Cardiac fibroblast (primary cell): ENCODE measurements at places on chromosomes 4 and X.

DNA sequence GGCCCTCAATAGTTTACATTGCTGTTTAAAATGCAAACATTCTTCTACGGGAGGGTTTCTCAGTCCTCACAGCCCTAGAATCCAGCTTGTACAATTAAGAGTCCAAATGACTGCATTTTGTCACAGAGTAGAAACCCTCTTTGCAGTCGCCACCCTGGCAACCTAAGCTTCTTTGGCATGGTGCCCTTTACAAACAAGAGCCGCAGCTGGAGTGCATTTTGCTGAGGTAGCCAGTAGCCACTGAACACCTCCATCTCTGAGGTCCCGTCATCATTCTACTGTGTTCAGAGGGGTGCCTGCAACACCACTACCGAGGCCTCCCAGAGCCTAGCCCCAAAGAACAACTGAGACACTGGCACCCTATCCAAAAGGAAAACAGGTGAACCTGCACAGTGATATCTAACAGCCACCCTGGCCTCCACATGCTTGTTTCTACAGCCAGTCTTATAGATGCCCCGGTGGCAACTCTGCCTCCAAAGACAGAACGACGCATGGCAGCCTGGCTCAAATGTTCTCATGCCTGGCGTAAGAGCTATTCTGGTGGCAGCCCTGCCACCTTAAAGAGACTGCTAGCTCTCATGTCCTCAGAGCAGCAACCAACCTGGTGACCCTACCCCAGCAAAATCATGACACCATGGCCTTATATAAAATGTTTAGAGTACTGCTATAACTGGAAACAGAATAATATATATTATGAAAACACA lies 801.9 kb downstream of the TECRL start:
- DNase-seq = no peak

- peak; percentile 62 for DNase-seq
Observed at GRCh38 chr4:15894921-15895916, 43.3 kb downstream of the FGFBP1 start.

DNA sequence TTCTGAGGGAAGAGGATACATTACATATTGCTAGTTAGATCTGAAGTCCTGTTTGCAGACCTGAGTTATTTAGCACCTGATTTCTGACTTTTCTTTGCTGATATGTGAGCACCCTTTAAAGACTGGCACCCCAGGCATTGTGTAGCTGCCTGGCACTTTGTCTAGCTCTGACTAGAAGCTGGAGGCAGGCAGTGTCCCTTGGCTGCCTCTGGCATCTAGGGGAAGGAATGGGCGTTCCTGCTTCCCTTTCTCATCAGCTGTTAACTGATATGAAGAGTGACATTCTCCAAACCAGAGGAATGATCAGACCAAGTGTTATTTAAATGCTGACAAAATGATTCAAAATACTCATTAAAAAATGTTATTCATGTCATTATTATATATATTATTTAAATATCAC lies 30.3 kb upstream of the SHISA3 start:
- DNase-seq = no peak

GRCh38 chrX:69055193-69055592 lies 110.1 kb downstream of the PJA1 start:
- DNase-seq = no peak

- DNase-seq = no peak
Observed at GRCh38 chr4:42643685-42644084, 13.2 kb downstream of the ATP8A1 start.

DNA sequence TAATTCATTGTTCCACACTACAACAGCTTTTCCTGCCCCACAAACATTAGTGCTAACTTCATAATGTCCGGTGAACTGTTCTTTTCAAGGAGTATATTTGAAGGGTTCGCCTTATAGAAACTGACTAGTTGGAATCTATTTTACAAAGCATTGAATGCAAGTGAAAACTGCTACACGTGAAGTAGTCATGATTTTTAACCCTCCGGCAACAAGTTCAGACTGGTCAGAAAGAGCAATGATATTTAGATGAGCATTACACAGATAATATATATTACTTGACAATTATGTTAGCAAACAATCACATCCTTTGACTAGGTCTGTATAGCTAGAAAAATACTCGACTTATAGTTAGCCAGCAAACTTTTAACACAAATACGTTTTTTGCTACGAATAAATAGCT lies 1.7 kb upstream of the SLAIN2 start:
- DNase-seq = no peak

- DNase-seq = peak; percentile 23
Observed at GRCh38 chrX:151722241-151722846, 6.5 kb downstream of the FATE1 start.

DNA sequence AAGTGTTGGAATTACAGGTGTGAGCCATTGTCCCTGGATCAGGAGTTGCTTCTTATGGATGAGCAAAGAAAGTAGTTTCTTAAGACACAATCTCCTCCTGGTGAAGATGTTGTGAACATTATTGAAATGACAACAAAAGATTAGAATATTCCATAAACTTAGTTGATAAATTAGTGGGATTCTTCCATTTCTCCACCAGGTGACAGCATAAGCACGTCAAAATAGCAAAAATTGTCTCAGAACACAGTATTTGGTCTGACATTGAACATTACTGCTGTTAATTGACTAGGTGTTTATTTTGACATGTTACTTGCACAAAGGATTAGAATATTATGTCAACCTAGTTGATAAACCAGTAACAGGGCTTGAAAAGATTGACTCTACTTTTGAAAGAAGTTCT lies 21.6 kb downstream of the CLDN34 start:
- peak; percentile 35 for DNase-seq

DNA sequence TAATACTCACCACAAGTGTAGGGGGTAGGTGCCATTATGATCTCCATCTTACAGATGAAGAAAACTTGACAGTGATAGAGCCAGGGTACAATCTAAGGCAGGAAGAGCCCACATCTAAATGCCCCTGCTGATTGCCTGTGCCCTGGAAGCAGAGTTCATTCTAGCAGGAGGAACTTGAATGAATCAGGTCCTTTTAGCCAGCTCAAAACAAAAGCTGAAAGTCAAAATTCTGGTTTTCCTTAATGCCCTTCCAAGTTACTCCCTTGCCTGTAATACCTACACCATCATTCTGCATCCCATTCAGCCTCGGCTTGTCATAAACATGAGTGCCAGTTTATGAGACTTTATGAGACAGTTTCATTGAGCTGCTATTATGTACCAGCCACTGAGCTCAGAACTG lies 89.6 kb downstream of the SCD5 start:
- no peak for DNase-seq

- no peak for DNase-seq
Observed at GRCh38 chrX:16827225-16827624, 41.0 kb downstream of the TXLNG start.

DNA sequence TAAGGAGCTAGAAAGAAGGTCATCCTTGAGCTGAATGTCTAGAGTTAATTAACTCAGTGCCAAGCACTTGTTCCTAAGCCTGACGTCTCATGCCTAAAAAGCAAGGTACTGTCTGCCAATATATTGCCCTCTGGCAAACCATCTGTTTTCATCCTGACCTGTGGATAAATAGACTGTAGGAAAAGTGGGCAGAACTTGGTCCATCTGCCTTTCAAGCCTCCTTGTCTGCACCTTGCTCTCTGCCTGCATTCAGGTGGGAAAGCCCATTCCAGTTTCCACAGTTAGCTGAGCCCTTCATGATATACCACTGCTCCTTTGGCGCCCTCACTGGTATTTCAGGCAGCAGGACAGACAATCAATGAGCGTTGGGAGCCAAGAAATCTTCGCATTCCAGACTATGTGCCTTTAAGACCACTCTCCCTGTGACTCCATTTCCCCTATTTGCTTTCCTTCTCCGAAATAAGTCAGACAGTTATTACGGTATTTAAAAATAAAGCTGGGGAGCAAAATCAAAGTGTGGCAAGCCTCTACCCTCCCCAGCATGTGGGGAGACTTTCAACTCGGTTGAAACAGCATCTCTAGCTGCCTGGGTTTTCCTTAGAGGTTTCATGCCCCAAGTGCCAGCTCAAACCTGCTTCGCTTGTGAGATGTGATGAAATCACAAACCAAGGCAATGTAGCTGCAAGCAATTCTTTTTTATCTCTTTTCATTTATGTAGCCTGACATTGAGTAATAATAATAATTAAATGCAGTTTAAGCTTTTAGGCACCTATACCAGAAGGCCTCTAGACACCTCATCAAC lies 2.5 kb upstream of the CCDC149 start:
- peak; percentile 18 for DNase-seq

DNA sequence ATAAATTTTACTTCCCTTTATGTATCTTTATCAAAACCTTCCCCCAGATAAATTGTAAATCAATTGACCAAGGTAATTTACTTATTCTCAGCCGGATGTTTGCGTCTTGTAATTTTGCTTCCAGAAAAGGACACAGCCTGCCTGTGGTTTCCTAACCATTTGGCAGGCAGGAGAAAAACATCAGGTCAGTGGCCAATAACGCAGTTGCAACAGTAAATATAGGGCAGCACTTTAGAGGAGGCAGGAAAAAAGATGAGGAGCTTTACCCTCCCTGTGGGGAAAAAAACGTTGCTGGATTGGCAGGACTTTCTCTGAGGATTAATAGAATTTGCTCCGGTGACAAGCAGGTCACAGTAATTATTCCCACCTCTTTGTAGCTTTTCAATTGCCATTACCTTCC lies 2618.1 kb downstream of the ARAP2 start:
- DNase-seq = no peak

- no peak for DNase-seq
Observed at GRCh38 chrX:44996277-44996676, 123.3 kb downstream of the KDM6A start.

DNA sequence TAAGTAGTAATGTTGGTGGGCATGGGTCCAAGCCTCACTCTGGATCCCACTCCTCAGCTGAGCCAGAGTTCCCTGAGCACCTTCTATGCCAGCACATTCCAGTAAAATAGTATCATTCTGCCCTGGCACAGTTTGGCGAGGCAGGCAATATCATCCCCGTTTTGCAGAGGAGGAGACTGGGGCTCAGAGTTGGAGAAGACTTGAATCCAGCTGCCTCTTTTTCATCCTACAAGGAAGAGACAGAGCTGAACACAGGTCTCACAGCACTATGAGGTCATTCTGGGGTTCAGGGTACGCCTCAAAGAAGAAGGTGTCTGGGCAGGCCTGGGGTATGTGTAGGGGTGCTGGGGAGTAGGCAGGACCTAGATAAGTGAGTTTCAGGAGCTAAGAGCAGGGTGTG lies 103.9 kb upstream of the STX18 start:
- DNase-seq = no peak

- peak; percentile 20 for DNase-seq
Observed at GRCh38 chr4:142845293-142846107, 601 bp downstream of the INPP4B start.

DNA sequence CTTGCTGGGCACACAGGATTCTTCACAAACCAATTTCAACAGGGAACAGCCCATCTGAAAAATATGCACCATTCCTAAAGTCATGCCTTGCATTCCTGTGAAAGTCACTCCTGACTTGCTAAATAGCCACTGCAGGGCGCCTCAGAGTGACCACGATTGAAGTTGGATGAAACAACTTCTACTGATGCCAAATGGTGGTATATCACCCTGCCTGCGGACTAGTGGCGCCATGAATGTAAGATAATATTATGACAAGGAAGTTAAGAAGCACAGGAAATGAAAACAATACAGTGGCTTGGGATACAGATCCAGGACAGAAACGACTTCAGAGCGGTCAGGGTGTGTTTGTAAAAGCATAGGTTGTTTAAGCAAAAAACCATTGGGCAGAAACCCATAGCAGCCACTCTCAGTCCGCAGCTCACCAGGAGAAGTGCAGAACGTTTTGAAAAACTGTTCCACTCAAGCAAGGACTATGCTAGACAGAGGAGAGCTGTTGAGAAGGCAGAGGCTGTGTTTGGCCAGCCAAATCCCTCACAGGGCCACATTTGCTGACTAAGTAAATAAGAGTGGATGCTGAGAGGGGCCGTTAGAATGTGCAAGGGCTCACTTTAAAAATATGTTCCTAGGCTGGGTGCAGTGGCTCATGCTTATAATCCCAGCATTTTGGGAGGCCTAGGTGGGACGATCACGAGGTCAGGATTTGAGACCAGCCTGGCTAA lies 250.4 kb downstream of the PTTG2 start:
- peak; percentile 47 for DNase-seq

DNA sequence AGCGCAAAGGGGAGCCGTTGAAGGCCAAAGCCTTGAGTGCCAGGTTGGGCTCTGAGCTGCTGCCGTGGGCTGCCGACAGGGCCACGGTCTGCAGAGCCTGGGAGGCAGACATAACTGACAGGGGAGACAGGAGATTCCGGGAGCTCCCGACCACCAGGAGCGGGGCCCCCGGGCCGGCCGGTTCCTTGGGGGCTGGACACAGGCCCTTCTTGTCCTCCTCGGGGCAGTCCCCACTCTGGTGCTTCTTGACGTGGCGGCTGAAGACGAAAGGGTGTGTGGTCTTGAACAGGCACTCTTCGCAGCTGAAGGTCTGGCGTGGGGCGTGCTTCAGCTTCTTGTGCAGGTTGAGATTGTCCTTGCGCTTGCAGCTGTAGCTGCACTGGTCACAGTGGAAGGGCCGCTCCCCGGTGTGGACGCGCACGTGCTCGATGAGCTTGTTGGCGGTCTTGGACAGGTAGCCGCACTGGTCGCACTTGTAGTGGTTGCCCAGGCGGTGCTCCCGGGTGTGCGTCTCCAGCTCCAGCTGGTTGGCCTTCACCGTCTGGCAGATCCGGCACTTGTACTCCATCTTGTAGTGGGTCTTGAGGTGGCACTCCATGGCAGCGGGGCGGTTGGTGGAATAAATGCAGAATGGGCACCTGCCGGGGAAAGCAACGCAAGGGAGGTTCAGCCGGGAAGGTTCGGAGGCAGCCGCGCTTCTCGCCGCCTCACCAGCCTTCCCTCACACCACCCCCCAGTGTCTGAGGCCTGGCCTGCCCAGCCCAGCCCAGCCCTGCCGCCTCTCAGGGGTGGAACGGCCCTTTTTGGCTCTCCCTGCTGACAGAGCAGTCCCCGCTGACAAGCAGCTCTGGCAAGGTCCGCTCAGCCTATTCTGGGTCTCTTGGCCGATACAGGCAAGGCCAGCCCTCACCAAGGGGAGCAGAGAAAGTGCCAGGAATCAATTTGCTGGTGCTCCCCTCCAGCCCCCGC lies 81.3 kb downstream of the C4orf51 start:
- no peak for DNase-seq

DNA sequence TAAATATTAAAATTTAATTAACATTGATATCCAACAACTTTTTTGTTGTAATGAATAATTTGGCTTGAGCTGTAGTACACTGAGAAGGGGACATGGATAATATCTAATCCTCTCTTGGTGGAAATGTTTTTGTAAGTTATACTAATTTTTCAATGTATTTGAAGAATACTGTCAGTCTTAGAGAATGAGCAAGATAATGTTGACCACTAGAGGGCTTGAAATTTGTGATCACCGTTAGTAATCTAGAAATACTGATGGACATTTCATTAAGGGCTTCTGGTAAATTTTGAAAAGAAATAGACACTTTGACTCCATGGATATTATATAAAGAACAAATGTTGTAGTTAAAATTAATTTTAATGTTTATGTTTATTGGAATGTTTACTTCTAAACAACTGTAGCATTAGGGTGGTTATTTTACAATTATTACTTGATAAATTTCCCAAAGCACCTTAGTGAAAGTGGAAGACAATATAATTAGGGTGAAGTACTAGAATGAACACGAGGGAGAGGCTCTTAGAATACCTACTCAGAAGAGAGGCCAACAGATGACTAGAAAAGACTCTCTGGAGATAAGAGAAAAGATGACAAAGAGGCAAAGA lies 20.0 kb upstream of the CAMK2D start:
- DNase-seq = peak; percentile 64
